ENCODE measurements at places on chromosomes 16 and 17.
A peak's percentile ranks its signal among the peaks of the same experiment; 100 is the strongest.

- no peak for DNase-seq
Observed at GRCh38 chr16:54326266-54326662, 39.7 kb upstream of the IRX3 start.

GRCh38 chr16:70298988-70299938 lies at the start of gene DDX19B:
TSS of gene DDX19B (plus strand) at chr16:70299186. CDS start at chr16:70299298, 112 bp downstream.
- DNase-seq, result peak; percentile 43

DNA sequence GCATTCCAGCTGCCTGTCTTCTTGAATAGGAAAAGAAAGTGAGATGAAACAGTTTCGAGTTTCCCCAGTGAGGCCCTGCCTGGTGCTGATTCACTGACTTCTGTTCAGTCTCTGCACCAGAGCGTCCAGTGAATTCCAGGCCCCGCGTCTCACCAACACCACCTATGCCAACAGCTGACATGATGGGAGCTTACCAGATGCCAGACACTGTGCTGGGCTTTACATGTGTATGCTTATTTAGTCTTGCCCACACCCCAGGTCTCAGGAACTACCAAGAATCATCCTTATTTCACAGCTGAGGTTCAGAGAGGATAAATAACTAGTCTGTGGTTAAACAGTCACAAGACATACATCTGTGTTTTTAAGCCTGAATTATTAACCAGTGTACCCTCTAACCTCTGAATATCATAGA lies 29.1 kb upstream of the IRX6 start:
- DNase-seq, result no peak

DNA sequence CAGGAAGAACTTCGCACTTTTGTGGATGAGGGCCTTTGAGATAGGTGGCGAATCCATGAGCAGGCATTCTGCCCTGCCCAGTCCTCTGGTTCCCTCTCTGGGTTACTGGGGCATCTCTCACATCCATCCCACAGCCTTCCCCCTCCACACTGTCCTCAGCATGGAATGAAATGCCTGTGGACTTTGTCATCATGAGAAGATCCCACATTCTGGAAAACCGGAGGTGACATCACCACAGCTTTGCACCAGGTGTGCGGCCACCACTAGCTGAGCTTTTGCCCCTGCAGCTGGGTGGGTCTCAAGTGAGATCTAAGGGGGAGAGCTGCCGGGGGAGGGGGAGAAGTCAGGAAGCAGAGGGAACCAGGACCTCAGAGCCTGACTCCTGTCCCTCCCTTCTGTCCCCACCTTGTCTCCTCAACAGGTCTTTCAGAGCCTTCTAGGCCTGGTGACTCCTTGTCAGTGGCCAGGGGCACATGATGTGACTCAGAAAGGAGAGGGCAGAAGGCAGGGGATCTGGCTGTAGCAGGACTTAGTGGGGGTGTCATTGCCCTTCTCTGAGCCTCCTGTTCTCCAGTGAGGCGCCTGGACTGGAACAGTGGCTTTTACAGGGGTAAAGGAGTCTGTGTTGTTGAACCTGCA lies 40.0 kb upstream of the DLX4 start:
- DNase-seq, result no peak

DNA sequence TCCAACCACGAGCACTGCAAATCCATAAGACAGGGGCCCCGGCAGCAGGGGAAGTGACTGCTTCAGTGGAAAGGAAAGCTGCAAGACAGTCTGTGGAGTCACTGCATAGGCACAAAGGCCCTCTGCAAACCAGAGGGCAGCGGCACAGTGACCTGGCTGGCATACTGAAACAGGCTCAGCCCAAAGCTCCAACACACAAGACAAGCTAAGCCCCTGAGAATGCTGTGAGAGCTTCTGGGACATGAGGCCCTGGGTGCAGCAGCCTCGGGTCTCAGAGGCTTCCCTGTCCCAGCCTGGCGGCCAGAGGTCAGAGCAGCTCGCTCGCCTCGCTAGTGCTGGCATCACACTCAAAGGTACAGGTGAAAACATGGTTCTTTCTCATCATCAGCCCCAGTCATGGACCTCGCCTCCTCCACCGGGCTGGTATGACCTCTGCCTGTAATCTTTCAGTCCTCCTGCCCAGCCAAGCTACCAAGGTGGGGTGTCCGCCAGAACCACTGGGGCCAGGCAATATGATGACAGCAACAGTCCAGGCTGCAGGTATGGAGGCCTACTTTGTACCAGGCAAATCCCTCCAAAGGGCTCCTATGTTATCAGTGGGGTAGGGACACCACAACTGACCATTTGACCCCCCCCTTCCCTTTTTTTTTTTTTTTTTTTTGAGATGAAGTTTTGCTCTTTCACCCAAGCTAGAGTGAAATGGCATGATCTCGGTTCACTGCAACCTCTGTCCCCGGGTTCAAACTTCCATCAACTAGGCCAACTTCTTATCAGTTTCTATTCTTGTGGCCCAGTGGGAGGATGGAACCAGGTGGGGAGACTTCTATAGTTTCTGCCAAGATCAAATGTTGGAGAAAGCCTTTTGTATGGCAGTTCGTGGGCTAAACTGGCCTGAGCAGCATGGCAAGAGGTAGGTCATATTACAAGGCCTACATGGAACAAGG lies 19.2 kb downstream of the ST3GAL2 start:
- no peak for DNase-seq

DNA sequence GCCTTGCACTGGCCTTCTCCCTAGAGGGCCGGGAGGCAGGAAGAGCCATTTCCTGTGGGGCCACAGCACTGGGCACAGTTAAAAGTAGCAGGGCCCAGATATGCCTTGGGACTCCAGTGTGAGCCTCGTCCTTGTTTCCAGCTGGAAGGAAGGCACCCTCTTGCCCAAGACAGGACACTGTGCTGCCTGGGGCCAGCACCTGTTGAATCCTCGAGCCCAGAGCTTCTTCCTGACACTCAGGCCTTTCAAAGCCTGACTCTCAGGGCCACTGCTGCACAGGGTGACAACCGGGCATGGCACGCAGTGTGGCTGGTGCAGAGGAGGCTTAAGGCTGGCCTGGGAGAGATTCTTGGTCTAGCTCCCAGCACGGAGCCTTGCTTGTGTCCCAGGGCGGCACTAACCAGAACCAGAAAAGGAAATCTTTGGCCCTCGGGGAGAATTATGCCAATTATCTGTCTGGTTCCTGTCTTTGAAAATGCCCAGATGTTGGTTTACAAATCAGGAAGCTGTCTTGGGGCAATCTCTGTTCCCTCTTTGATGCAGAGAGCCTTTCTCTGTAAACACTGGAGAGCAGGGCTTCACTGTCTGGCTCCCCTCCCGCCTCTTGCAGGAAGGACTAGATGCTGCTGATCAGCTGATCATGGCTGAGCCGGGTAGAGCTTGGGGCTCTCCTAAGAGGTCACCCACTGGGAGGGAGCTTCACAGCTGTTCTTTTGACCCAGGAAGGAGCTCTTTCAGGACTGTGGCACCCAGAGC lies 11.1 kb downstream of the LDHD start:
- no peak for DNase-seq

GRCh38 chr16:83574388-83574787 lies 233.4 kb upstream of the HSBP1 start:
- DNase-seq, result no peak

GRCh38 chr17:44307387-44308186 lies 814 bp upstream of the RUNDC3A start:
- no peak for DNase-seq

DNA sequence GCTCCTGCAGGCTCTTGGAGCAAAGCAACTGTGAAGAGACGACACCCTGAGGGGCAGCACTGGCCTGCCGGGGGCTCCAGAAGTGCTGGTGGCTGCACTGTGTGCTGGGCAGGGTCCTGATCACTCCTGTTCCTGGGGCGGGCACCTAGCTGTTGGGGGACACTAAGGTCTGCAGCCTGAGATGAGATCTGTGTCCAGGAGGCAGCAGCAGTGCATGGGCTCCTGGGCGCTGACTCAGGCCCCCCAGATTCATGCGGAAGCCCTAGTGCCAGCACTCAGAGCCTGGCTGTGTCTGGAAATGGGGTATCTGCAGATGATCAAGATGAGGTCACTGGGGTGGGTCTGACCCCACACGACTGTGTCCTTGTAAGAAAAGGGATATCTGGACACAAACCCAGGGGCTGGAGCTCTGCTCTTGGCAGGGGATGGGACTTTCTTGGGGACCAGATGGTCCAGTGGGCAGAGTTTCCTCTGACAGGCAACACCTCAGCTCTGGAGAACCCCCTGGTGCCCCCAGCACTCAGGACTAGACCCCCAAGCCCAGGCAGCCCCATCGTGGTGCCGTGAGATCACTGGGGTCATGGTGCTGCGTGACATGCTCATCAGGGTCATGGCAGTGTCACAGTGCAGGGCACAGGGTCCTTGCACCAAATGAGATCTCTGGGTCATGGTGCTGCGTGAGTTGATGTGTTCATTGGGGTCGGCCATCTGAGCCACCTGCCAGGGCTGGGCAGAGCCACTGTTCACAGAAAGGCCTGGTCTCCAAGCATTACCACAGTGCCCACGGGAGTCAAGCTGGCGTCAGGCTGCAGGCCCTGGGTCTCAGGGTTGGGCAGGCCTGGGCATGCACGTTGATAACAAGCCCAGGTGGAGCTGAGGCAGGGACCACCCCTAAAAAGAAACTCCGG lies 9.5 kb downstream of the FAAP100 start:
- DNase-seq, result no peak

GRCh38 chr16:27786923-27787625 lies 237.1 kb downstream of the KATNIP start:
- no peak for DNase-seq

DNA sequence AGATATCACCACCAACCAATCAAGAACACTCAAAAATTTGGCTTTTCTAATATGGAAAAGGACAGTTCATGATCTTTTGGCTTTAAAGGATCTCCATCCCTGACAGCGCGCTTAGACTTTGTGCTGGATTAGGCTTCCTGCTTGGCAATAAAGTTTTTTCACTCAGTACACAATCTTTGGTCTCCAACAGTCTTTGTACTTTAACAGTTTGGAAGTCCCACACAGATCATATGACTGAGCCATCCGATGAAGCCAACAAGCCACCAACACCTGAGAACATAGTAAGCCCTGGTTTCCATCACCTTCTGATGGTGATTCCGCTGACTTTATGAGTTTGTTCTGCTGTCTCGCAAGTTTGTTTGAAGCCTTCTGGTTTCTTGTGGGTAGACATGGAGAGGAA lies 34.3 kb downstream of the SMURF2 start:
- no peak for DNase-seq

DNA sequence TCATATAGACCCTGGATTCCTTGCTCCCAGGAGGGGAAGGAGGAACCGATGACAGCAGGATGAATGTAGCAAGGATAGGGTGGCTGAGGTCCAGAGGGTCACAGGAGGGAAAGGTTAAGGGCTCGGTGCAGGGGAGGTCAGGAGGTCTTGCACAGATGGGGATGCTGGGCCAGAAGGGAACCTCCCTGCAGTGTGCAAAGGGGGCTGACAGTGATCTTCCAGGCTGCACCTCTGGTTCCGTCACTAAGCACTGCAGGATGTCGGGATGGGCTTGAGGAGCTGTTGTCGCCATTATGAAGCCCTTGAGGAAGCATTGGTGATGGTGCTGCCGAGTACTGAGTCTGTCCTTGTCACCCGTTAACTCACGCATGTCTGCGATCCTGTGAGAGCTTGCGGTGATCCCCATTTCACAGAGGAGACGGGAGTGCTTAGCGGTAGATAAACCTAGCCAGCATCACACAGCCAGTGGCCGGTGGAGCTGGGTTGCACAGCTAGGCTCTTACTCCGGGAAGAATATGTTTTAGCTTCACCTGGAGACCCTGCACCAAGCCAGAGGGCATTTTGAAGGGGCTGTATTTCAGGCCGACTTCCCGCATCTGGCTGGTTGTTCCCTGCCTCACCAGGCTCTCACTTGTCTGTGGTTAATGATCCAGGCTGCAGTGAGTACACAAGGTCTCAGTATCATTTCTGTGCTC lies 120.4 kb downstream of the SNX29 start:
- no peak for DNase-seq

- DNase-seq, result no peak
Observed at GRCh38 chr17:45639297-45639849, 144.7 kb upstream of the CRHR1 start.

- no peak for DNase-seq
Observed at GRCh38 chr17:46854948-46855347, 3.6 kb downstream of the WNT9B start.

GRCh38 chr17:59607817-59608403 lies 11.8 kb upstream of the CLTC start:
- no peak for DNase-seq

GRCh38 chr16:28596115-28596630 lies 677 bp downstream of the SULT1A2 start:
- DNase-seq, result no peak

- DNase-seq, result no peak
Observed at GRCh38 chr16:88940862-88941817, 35.9 kb downstream of the CBFA2T3 start.

GRCh38 chr16:31880322-31880979 lies 6.8 kb downstream of the ZNF267 start:
- no peak for DNase-seq

- no peak for DNase-seq
Observed at GRCh38 chr17:82534401-82534812, 14.9 kb downstream of the FOXK2 start.
